ENCODE measurements at places on chromosomes 6 and 20. TPM values are rescaled to one million over a fixed set of nuclear protein-coding genes. Genes with fewer than 3 reads are reported as not detected.

Gene HACE1
- 4.3 TPM for total RNA-seq

Gene ANGPT4
- total RNA-seq: not detected

Gene CYP39A1
- 0.66 TPM for total RNA-seq

Gene BEND3
- total RNA-seq: 4.5 TPM

Gene TSBP1
- not detected for total RNA-seq

Gene ASIP
- not detected for total RNA-seq

Gene TMEM14B
- 93.8 TPM for total RNA-seq

Gene EYS
- 0.07 TPM for total RNA-seq

Gene KCNK15
- 3.0 TPM for total RNA-seq

Gene AIF1
- total RNA-seq: not detected

Gene LPIN3
- total RNA-seq: 24.1 TPM

DNA sequence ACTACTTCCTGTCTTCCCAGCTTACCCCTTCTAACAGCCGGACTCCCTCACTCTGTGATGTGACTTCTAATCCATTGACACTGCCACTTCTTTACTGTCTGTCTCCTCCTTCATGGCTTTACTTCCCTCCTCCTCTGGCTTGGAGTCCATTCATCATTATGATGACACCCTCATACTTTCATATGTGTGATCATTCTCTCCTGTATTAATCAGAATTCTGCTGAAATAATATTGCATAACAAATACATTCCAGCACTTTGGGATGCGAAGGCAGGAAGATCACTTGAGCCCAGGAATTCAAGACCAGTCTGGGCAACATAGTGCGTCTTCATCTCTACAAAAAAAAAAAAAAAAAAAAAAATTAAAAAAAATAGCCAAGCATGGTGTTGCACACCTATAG lies 147.9 kb upstream of the BTBD3 start:
- no peaks in the 10 kb centered on the region for H3K27me3 ChIP-seq
- H3K4me1 ChIP-seq: no peaks in the 10 kb centered on the region
- no peak for DNase-seq
- no peak overlapping the region for H3K4me3 ChIP-seq

- H3K4me1 ChIP-seq: no peaks in the 10 kb centered on the region
- peaks cover 69% of the 10 kb centered on the region for H3K36me3 ChIP-seq
- H3K4me3 ChIP-seq: no peak overlapping the region
- H3K27ac ChIP-seq: no peak overlapping the region
These were observed 71.7 kb downstream of the ASXL1 start for GRCh38 chr20:32429745-32430360.

DNA sequence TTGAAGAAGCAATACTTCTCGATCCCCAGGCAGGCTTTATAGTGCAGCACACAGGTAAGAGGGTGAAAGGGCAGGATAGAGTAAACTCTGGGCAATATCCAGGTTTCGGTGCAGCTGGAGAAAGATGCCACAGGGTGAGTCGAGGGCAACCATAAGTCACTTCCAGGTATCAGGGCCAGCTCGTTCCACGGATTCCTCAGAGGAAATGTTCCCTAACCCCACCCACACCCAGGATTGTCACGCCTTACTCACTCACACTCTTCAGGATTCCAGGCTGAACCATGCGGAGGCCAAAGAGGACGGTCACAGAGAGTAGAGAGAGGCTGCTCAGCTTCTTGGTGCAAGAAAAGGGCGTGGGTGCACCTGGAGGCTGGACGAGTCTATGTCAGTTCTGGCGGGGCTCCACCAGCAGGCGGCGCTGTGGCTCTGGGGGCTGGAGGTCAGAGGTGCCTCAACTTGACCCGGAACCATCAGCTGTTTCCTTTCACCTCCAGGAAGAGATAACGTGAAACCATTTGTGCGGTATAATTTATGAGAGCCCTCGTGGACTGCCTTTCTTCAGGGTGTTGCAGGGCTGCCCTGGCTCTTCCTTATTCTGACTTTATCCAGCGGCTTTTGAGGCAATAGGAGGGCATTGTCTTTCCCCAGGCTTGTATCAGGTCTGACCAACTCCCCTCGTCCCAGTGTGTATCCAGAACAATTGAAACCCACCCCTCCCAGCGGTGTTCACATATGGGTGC lies 14.5 kb upstream of the WFDC12 start:
- H3K4me3 ChIP-seq: peak overlapping the region; percentile 20
- H3K36me3 ChIP-seq: no peaks in the 10 kb centered on the region
- H3K27ac ChIP-seq: peak overlapping the region; percentile 27

GRCh38 chr6:137811916-137812553 lies 55.0 kb upstream of the TNFAIP3 start:
- H3K27me3 ChIP-seq: no peaks in the 10 kb centered on the region
- H3K4me1 ChIP-seq: peaks cover 34% of the 10 kb centered on the region
- H3K4me3 ChIP-seq: peak overlapping the region; percentile 29
- no peak for DNase-seq
- H3K27ac ChIP-seq: peak overlapping the region; percentile 55
- H3K36me3 ChIP-seq: no peaks in the 10 kb centered on the region

DNA sequence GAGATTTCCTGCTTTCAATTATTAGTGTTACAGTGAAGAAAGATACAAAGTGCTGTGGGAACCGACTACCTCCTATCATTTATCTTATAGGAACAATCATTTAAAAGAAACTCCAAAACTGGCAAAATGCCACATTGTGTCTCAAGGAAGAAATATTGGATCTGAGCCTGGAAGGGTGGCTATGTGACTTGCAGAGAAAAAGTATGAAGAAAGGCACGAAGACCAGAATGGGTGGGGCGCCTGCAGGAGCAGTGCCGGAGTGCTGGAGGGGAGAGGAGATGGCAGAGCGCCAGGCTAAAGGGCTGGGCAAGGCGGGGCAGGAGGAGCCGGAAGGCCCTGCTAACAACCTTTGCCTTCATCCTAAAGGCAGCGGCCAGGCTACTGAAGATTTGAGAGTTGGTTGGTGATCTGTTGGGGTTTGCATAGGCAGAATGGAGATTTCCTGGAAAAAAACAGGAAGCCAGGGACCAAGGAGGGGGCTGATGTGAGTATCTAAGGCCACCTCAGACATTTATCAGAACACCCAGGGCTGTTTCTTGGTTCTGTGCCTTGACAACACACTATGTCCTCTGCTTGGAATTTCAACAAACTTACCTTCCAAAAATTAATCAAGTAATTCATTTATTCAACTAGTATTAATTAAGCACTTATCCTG lies 125.6 kb downstream of the MAFB start:
- no peaks in the 10 kb centered on the region for H3K27me3 ChIP-seq
- no peak overlapping the region for H3K4me3 ChIP-seq
- 0 out of 2 replicates have a peak, but pooled peaks cover 8% of the 10 kb centered on the region for H3K4me1 ChIP-seq
- DNase-seq: peak; percentile 60
- H3K36me3 ChIP-seq: no peaks in the 10 kb centered on the region

GRCh38 chr6:118325220-118325860 lies 222.8 kb upstream of the PLN start:
- no peaks in the 10 kb centered on the region for H3K36me3 ChIP-seq
- no peak overlapping the region for H3K4me3 ChIP-seq
- H3K27me3 ChIP-seq: no peaks in the 10 kb centered on the region
- DNase-seq: peak; percentile 18

DNA sequence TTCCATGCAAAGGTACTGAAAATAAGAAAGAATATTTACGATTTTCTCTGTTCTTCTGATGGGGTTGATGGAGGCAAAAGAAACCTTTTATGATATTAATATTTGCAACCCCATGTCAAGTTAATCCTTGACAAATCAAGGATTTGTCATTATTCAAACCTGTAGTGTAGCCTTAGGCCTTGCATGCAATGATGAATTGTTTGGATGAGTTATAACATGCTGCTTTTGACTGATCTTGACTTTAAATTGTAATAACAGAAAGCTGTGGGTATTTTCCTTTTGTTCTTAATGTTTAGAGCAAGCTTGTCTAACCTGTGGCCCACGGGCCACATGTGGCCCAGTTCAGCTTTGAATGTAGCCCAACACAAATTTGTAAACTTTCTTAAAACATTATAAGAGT lies 13.0 kb upstream of the BAG2 start:
- peaks cover 15% of the 10 kb centered on the region for H3K36me3 ChIP-seq
- H3K27ac ChIP-seq: no peak overlapping the region
- no peaks in the 10 kb centered on the region for H3K27me3 ChIP-seq
- H3K4me3 ChIP-seq: no peak overlapping the region

DNA sequence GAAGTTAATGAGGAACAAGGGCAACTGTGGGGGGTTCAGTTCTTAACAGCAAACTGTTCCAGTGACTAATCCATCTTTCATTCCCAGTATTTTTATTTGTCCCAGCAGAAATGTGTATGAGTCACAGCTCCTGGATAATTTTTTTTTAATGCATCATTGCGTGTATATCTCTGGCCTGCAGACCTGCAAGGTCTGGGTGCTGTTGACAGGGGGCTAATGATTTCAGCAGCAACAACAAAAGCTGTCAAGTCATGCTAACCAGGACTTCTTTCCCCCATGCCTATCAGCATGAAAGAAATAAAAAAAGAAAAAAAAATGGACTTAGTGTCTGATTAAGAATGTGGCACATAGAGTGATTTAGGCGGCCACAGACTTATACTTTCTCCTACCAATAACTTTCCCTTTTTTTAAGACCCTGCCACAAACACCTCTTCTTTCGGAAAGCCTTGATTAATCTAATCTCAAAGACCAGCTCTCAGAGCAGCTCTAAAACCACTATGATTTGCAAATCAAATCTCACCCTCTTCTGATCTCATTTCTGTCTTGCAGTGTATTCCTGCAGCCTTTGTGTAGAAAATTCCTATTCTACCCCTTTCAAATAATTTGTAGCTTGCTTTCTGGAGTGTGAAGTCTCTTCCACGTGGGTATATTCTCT lies 14.2 kb upstream of the PREX1 start:
- H3K4me3 ChIP-seq: no peak overlapping the region
- peaks cover 40% of the 10 kb centered on the region for H3K4me1 ChIP-seq
- no peaks in the 10 kb centered on the region for H3K27me3 ChIP-seq
- DNase-seq: peak; percentile 95
- H3K27ac ChIP-seq: peak overlapping the region; percentile 30

- H3K36me3 ChIP-seq: no peaks in the 10 kb centered on the region
- H3K4me3 ChIP-seq: no peak overlapping the region
- H3K27me3 ChIP-seq: no peaks in the 10 kb centered on the region
- no peak for DNase-seq
- no peaks in the 10 kb centered on the region for H3K4me1 ChIP-seq
- no peak overlapping the region for H3K27ac ChIP-seq
These were observed 231.6 kb downstream of the HTR1B start for GRCh38 chr6:77231438-77232305.

DNA sequence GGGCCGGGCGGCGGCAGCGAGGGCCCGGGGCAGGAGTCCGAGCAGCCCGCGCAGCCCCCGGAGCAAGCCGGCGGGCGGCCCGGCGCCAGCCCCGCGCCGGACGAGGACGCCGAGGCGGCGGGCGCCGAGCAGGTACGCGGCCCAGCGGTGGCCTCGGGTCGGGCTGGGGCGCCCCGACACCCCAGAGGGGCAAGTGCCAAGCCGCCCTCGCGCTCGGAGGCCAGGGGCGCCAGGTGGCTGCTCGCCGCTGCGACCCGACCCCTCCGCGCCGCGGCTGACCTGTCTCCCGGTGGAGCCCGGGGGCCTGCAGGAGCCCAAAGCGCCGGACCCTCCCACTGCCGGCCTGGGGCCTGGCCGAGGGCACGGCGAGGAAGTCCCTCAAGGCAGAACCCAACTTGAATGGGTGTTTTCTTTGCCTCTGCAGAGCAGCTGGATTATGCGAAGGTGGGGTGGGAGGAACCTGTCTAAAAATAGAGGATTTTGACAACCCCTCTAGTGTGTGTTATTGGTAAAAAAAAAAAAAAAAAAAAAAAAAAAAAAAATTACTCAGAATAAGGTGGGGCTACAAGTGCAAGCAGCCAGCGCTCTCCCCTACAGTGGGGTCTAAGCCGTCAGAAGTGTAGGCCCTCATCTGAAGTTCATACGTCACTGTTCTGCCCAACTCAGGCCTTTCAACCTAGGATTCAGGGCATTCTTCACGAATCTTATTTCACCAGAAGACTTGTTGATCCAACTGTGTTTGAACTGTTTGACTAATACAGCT lies 609 bp downstream of the OGFRL1 start:
- no peaks in the 10 kb centered on the region for H3K27me3 ChIP-seq
- H3K36me3 ChIP-seq: no peaks in the 10 kb centered on the region
- DNase-seq: peak; percentile 10
- peaks cover 20% of the 10 kb centered on the region for H3K4me1 ChIP-seq
- H3K27ac ChIP-seq: no peak overlapping the region
- H3K4me3 ChIP-seq: peak overlapping the region; percentile 76

GRCh38 chr6:97423190-97423589 lies 140.2 kb upstream of the MMS22L start:
- H3K27me3 ChIP-seq: no peaks in the 10 kb centered on the region
- no peak overlapping the region for H3K4me3 ChIP-seq
- no peak for DNase-seq

- peaks cover 7% of the 10 kb centered on the region for H3K36me3 ChIP-seq
- H3K27ac ChIP-seq: no peak overlapping the region
- no peak overlapping the region for H3K4me3 ChIP-seq
- H3K4me1 ChIP-seq: no peaks in the 10 kb centered on the region
- no peaks in the 10 kb centered on the region for H3K27me3 ChIP-seq
These were observed 97.3 kb downstream of the CAP2 start for GRCh38 chr6:17490724-17491123.

DNA sequence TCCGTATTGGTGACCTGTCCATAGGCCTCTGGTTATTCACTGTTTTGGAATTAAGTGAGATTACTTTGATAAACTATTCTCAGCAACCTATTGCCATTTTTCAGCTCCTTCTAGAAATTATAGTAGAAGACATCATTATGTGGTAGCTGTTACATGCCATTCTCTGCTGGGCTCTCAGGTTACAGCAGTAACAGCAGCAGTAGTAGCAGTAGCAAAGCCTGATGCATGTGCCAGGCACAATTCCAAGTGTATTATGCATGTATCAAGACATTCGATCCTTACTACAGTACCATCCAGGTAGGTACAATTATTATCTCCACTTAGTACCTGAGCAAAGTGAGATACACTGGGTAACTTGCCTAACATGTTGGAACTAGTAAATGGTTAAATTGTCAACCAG lies 74.3 kb downstream of the RPS12 start:
- H3K36me3 ChIP-seq: no peaks in the 10 kb centered on the region
- H3K27ac ChIP-seq: no peak overlapping the region
- no peaks in the 10 kb centered on the region for H3K27me3 ChIP-seq
- H3K4me3 ChIP-seq: no peak overlapping the region
- peak; percentile 11 for DNase-seq
- H3K4me1 ChIP-seq: no peaks in the 10 kb centered on the region

DNA sequence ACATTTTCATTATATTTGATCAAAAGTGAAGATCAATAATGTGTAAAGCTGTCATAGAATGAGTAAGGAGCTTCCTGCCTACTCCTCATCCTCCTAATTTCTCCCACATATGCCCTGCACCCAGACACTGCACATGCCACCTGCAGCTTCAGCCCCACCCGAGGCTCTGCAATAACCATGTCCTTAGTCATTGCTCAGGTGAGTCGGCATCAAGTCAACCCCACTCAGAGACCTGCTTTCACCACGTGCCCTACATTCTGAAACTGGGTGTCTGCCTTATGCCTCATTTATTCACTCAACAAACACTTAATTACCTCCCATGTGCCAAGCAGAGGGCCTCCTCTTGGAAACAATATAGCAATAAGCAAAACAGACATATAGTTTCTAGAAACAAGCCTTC lies 15.4 kb upstream of the TNFAIP3 start:
- H3K27ac ChIP-seq: peak overlapping the region; percentile 55
- peaks cover 32% of the 10 kb centered on the region for H3K4me1 ChIP-seq
- H3K36me3 ChIP-seq: no peaks in the 10 kb centered on the region
- DNase-seq: peak; percentile 67
- H3K4me3 ChIP-seq: no peak overlapping the region

GRCh38 chr20:30892541-30893345 lies 364.7 kb upstream of the DEFB115 start:
- H3K4me1 ChIP-seq: no peaks in the 10 kb centered on the region
- H3K27me3 ChIP-seq: peaks cover 3% of the 10 kb centered on the region
- H3K27ac ChIP-seq: no peak overlapping the region

- no peak for DNase-seq
- no peak overlapping the region for H3K27ac ChIP-seq
- no peak overlapping the region for H3K4me3 ChIP-seq
These were observed 184.4 kb downstream of the PTPRK start for GRCh38 chr6:128335963-128336362.
